Osteocyte (in vitro differentiated cells): ENCODE measurements at places on chromosomes 5 and 9. TPM values are rescaled to one million over a fixed set of nuclear protein-coding genes. Genes with fewer than 3 reads are reported as not detected.

- no peak overlapping the region for H3K4me3 ChIP-seq
- H3K36me3 ChIP-seq: no peaks in the 10 kb centered on the region
- H3K27ac ChIP-seq: peak overlapping the region; percentile 64
- peaks cover 54% of the 10 kb centered on the region for H3K4me1 ChIP-seq
Observed at GRCh38 chr5:136006761-136007251, 22.0 kb upstream of the TGFBI start.

DNA sequence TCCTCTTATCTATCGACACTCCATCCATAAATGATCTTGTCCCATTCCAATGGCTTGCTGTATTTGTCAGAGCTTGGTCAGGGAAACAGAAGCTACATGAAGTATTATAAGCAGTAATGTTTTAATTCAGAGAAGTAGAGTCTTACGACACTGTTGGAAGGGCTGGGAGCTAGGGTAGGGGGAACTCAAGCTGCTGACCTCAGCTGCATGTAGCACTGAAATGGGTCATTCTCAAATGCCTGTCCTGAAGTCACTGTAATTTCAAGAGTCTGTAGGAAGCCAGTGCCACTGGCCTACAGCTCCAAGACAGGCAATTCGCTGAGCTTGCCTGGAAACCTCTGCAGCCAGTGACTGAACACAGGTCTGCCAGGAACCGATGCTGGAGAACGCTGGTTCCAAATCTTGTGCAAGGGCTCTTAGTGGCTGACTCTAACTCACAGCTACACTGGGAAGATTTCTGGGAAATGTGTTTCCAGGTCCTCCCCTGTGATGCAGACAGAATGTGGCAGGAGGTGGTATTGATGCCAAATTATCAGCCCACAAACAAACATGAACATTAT is 532.4 kb downstream of the CCDC171 start:
- DNase-seq: no peak
- no peaks in the 10 kb centered on the region for H3K4me1 ChIP-seq
- H3K27ac ChIP-seq: no peak overlapping the region

DNA sequence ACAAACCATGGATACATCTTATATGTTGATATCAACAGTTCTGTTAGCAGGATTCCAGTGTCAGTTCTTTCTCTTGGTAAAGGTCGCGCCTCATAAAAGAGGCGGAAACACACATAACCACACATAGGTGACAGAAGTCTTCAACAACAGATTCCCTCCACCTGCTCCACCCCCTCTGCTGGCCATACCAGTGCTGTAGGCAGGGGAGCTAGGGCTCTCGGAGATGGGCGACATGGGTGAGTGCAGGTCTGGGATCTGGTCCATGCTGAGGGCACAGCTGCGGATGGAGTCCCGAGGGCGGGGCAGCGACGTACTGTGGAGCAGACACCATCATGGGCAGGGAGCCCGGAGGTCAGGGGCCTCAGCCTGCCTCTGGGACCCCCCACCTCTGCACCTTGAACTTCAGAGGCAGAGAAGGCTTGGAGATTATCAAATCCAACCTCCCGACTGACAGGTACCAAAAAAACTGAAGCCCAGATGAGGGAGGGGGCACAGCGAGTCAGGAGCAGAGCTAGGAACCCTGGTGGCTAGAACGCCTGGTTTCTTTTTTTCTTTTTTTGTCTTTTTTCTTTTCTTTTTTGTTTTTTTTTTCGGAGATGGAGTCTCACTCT is 12.0 kb upstream of the TOR2A start:
- no peak overlapping the region for H3K27ac ChIP-seq
- no peak overlapping the region for H3K4me3 ChIP-seq
- H3K4me1 ChIP-seq: no peaks in the 10 kb centered on the region
- H3K27me3 ChIP-seq: no peaks in the 10 kb centered on the region

GRCh38 chr9:77865385-77866047 is 166.1 kb downstream of the GNAQ start:
- peaks cover 15% of the 10 kb centered on the region for H3K36me3 ChIP-seq
- no peaks in the 10 kb centered on the region for H3K27me3 ChIP-seq
- no peak overlapping the region for H3K27ac ChIP-seq
- H3K4me1 ChIP-seq: peaks cover 5% of the 10 kb centered on the region

DNA sequence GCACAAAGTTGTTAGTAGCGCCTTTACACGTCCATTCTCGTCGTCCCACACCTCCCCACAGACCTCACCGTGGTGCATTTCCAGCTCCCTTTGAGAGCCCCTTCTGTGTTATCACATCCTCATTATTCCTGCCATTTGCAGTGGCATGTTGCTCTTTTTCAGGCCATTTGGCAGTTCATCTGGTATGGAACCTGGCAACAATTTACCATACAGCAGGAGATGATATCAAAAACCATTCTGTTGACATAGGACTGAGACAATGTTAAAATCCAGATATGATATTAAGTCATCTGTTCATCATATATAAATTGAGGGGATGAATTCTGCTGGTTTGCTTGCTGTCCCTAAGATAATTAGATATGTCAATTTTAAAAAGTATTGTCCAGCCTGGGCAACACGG is 83.0 kb downstream of the TMEM174 start:
- H3K27me3 ChIP-seq: no peaks in the 10 kb centered on the region
- H3K36me3 ChIP-seq: no peaks in the 10 kb centered on the region
- no peak overlapping the region for H3K27ac ChIP-seq

DNA sequence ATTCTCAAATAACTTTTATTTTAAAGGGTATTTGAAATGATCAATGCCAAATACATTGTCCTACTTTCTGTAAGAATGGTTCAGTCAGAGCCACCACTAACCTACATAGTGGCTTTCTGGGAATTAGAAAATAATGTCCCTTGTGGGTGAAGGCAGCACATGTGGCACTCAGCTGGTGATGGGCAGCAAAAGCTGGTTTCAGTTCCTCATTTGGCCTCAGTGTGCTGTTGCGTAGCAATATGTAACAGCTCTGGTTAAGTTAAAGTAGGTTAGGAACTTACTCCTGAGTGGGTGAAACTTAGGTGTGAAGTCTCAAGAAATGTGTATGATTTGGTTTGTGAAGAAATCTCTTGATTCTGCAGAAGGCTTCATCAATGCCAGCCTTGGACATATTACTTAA is 99.6 kb upstream of the SPEF2 start:
- no peak for DNase-seq
- H3K4me3 ChIP-seq: no peak overlapping the region
- no peaks in the 10 kb centered on the region for H3K4me1 ChIP-seq
- H3K27me3 ChIP-seq: peaks cover 2% of the 10 kb centered on the region
- no peak overlapping the region for H3K27ac ChIP-seq
- no peaks in the 10 kb centered on the region for H3K36me3 ChIP-seq

The NCS1 gene
- 37.7 and 43.9 TPM in 2 replicates for total RNA-seq

DNA sequence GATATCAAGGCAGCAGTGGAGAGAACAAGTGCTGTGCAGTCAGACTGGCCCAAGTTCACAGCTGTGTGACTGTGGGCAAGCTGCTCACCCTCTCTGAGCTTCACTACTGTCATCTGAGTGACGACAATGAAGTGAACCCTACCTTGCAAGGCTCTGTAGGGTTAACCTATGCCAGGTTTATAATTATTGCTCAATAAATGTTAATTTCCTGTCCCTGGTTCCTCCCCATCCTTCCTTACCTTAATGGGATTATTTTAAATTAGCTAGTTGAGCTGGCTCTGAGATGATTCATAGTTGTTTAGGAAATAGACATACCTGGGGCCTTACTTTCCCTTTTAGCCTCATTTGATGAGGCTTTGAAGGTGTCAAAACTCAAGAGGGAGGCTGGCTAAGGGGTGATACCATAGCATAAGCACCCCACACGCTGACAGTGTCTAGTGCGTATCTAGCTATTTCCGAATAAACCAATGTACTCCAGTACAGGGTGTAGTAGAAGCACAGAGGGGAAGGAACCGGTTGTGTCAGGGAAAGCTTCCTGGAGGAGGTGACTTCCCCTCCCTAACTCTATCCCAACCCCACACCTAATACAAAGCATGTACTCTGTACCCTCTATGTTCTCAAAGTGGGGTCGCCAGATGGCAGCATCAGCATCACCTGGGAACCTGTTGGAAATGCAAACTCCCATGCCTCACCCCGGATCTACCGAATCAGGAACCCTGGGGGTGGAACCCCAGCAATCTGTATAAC is 63.3 kb upstream of the SLC25A51 start:
- H3K4me3 ChIP-seq: no peak overlapping the region
- H3K4me1 ChIP-seq: peaks cover 53% of the 10 kb centered on the region
- H3K27me3 ChIP-seq: no peaks in the 10 kb centered on the region
- no peak for DNase-seq
- peaks cover 2% of the 10 kb centered on the region for H3K36me3 ChIP-seq
- peak overlapping the region; percentile 27 for H3K27ac ChIP-seq

DNA sequence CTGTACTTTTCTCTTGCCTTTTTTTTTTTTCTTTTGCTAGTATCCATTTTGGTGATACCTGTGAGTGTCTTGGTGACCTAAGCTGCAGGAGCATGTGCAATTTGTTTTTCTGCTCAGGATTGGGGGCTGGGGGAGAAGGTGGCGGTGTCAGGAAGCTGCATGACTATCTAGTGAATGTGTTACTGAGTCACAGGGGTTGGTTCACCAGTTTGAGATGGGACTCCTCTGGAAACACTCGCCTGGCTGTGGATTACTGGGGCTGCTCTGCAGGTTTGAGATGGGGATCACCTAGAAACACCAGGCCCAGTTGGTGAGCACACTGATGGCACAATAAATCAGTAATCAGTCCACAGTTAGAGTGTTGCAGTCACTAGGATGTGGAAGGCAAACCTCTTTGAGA is 447.9 kb downstream of the SPATA31D1 start:
- no peaks in the 10 kb centered on the region for H3K27me3 ChIP-seq
- no peak overlapping the region for H3K4me3 ChIP-seq
- H3K4me1 ChIP-seq: no peaks in the 10 kb centered on the region
- no peak overlapping the region for H3K27ac ChIP-seq

DNA sequence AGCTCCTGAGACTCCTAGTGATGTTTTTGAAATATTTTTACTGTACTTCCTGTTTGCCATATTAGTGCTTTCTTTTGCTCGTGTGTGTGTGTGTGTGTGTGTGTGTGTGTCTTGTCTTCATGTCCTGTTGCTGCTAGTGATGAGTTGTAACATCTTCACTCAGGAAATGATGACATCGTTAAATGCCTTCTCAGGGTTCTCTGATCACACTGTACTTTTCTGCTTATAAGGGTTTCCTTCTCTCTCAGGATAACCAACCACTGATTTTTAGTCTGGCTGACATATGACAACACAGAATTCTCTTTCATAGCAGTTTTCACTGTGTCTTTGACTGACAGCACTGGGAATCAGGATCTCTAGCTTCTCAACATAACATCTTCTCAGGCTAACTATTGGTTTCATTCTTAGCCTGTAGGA is 16.1 kb downstream of the SV2C start:
- DNase-seq: no peak
- H3K36me3 ChIP-seq: no peaks in the 10 kb centered on the region
- no peak overlapping the region for H3K27ac ChIP-seq
- H3K4me3 ChIP-seq: no peak overlapping the region
- no peaks in the 10 kb centered on the region for H3K27me3 ChIP-seq
